ENCODE measurements at places on chromosomes 2 and 18. TPM values are rescaled to one million over a fixed set of nuclear protein-coding genes. Genes with fewer than 3 reads are reported as not detected.

Gene GTF2A1L
- not detected for polyA plus RNA-seq

Gene ALLC
- polyA plus RNA-seq: not detected

Gene CHST10
- polyA plus RNA-seq: 14.7 TPM

Gene CCDC150
- polyA plus RNA-seq: not detected

Gene ZNF532
- 69.8 TPM for polyA plus RNA-seq

Gene LHCGR
- not detected for polyA plus RNA-seq

Gene LYPD6
- 9.5 TPM for polyA plus RNA-seq

Gene FAHD2A
- not detected for polyA plus RNA-seq

Gene C1GALT1C1L
- polyA plus RNA-seq: 1.1 TPM

Data from muscle of arm (tissue), 14 donors.